CD4-positive, alpha-beta T cell treated with Interleukin-10 for 1 hour (primary cell): ENCODE measurements at places on chromosomes 2 and 18.

DNA sequence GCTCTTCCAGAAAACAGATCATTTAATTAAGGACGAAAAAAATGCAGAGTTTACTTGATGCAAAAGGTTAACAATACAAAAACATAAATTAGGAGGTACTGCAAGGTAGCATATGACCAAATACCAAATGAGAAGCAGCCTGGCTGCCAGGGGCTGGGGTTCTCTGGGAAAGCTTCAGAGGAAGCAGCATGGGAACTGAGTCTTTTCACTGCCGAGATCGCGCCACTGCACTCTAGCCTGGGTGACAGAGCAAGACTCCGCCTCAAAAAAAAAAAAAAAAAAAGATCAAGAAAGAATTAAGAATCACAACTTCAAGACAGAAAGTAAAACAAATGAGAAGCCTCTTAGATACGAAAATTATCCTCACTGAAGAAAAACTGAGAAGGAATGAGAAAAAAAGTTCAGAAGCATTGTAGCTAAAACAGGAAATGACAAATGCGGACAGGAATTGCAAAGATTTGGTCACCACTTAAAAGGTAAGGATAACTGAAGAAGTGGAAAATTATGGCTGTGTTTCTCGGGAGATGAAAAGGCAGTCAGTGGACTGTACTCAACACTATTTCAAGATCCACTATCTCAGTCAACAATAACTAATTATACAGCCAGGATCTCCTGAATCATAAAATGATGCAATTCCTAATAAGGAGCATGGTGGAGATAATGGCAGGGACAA lies 4.3 kb downstream of the SEPTIN10 start:
- DNase-seq, result no peak

DNA sequence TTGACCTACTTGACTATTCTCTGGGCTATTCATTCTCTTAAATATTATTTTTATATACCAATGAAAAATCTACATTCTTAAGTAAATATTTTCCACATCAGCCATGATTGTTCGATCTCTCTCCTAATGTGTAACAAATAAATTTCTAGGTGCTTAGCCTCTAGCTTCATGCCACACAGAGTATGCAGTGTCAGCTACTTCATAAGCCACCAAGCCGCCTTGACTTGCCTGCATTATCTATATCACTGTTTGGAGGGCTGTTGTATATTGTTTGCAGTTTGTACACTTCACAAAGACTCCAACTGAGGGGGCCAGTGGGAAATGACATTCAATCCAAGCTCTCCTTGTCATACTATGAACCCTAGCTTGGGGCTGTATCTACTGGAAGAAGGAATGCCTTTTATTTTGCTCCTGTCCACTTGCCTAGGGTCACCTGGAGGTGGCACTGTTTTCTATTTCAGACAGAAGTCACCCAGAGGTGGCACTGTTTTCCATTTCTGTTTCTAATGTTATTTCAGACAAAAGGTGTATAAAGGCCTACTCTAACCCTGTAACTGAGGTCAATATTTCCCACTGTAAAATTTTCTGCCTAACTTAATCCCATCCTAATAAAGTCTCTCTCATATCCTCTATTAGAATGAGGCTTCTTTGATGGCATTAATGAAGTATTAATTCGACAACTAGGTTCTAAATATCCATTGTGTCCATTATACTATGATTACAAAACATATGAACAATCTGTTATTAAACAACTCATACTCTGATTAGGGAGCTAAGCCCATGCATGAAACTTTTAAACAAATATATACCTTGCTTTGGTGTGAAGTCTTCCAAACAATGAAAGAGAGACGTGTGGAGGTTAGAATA lies 36.4 kb downstream of the COL5A2 start:
- DNase-seq, result peak; percentile 66

DNA sequence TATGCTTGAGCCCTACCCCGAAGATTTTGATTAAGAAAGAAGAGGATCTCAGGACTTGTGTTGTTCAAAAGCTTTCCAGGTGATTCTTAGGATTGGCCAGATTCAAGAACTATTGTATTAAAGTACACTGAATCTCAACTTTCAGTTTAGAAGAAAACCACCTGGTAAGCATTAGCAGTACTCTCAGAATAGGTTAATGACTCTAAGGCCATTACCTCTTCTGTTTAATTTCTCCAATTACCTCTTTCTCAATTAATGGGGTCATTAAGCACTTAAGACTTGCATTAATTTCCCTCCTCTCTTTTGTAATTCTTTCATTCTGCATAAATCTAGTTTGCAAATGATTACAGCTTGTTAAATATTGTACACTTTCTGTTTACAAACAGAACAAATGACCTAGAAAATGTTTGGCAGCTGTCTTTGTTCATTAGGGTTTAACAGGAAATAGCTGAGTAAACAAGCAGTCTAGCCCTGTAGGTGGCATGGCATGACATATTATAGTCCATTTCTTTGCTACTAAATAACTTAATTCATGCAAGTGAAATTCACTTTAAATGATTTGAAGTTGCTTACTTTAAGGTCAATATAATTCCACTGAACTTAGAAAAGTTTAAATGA lies 20.4 kb upstream of the TDRD15 start:
- no peak for DNase-seq

GRCh38 chr2:124559236-124559635 lies 534.1 kb downstream of the CNTNAP5 start:
- no peak for DNase-seq

- no peak for DNase-seq
Observed at GRCh38 chr2:147639891-147640290, 204.9 kb upstream of the ACVR2A start.

GRCh38 chr2:16101196-16101595 lies 160.8 kb downstream of the MYCN start:
- DNase-seq, result no peak

GRCh38 chr2:70143314-70144150 lies 47.3 kb downstream of the C2orf42 start:
- peak; percentile 71 for DNase-seq

GRCh38 chr18:12401881-12402280 lies 5.8 kb upstream of the PRELID3A start:
- no peak for DNase-seq

GRCh38 chr2:111057045-111057444 lies 63.7 kb upstream of the BCL2L11 start:
- no peak for DNase-seq

DNA sequence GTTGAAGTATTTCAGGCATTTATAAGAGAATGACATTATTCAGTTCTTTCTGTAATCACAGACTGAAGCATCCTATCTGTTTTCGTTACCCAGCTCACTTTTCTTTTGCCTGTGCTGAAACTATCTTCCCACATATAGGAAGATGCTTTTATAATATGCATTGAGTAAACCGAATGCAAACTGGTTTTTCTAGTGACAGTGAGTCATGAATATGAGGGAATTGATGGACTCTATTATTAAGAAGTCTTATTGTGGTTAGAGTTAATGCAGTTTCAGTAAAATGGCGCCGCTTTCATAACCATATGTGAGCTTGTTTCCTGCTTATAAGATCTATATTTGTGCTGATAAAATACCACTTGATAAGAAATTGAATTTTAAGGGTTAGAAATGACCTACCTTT lies 59.2 kb downstream of the ACVR2A start:
- DNase-seq, result no peak

DNA sequence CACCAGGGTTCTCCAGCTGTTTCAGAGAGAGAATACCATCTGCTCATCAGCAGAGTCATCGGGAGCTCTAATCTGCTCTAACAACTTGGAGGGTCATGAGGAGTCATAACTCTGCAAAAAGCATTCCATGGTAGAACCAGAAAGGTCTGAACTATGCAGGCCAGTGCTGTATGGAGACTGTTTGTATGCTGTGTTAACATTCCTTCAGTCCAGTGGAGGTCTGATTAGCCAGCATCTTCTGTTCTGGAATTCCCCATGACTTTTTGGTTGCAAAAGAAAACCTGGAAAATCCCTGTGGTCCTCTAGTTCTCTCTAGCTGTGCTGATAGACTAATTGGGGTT lies 9.4 kb upstream of the ITGB6 start:
- no peak for DNase-seq

DNA sequence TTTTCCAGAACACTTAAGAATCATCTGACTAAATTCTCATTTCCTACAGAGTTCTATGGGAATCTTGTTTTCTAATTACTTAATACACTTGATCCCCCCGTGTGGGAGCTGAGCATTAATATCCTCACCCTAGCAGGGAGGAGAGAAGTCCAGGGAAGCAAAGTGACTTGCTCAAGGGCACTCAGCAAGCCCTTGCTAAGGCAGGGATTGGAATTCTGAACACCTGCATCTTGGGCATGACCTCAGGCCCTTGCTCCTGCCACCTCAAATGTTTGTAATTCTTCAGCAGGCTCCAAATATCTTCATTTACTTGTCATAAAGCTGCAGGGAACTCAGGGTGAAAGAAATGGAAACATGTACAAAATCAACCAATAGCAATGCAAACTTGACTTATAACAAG lies 162.4 kb downstream of the GPD2 start:
- no peak for DNase-seq

DNA sequence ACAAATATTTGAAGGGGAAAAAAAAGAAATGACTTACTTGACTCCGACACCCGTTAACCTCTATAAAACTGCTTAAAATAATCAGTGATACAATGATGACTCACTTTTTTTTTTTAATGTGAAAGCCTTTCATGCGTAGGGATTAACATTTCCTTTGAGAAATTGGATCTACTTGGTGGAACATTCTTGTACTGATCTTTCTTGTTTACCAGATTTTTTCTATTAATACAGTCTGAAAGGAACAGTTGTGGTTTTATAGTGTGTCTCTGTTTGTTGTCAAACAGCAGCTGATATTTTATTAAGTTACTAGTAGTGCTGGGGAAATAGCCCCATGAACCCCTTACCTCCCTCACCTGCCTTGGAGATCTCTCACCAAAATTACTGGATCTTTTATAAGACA lies 40.2 kb upstream of the NEB start:
- DNase-seq, result no peak

DNA sequence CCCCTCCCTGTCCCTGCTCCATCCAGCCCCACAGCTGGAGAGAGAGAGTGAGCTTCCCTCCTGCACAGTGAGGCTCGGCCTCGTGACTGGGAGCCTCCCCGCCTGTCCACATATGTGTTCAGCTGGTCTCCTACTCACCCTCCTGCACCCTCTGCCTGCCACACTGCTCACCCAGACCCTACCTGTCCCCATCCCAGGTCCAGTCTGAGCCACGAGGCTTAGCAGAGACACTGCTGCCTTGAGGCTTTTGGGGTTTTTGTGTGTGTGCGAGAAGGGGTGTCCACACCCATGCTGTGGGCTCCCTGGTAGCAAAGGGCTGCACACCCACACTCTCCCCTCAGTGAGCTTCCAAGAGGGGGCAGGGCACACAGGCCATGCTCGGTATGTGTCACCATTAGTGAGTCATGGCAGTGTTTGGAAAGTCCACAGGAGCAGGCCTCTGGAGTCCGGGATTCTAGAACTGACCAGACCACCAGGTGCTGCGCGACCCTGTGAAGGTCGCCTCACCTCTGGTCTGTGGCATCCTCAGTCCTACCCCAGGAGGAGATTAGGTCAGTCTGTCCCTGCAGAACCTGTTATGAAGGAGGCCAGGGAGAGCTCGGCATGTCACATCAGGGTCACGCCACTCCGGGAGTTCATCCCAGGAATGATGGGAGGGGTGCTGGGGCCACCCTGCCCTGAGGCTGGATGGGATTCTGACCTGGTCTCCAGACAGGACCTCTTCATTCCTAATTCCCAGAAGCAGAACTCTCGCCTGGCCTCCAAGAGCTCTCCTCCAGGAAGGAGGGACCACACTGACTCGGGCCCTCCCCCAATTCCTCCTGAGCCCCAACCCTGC lies 39.9 kb upstream of the SMAD7 start:
- no peak for DNase-seq

DNA sequence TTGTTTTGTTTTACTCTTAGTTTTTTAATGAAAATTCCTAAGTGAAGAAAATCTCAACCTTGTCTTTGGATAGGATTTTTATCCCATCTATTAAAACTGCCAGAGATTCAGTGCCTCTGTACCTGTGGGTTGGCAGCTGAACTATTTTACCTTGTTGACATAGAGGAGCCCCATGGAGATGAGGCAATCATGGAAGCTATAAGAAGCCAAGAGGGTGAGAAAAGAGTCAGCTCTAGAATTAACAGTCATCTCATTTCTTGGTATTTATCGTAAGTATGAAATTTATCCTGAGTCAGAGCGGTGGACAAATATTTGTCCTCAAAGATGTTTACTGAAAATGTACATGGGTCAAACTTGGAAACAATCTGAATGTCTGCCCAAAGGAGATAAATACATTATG lies 35.8 kb upstream of the PGAP1 start:
- no peak for DNase-seq

DNA sequence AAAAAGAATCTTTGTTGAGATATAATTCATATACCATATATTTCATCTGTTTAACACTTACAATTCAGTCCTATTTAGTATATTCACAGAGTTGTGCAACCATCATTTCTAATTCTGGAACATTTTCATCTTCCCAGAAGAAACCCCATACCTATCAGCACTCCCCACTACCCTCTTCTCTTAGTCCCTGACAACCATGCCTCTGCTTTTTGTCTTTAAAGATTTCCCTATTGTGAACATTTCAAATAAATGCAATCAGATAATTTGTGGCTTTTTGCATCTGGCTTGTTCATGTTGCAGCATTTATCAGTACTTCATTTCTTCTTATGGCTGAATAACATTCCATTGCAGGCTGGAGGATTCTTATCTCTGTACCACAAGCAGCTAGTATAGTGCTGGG lies 305.9 kb upstream of the MEX3C start:
- DNase-seq, result no peak

DNA sequence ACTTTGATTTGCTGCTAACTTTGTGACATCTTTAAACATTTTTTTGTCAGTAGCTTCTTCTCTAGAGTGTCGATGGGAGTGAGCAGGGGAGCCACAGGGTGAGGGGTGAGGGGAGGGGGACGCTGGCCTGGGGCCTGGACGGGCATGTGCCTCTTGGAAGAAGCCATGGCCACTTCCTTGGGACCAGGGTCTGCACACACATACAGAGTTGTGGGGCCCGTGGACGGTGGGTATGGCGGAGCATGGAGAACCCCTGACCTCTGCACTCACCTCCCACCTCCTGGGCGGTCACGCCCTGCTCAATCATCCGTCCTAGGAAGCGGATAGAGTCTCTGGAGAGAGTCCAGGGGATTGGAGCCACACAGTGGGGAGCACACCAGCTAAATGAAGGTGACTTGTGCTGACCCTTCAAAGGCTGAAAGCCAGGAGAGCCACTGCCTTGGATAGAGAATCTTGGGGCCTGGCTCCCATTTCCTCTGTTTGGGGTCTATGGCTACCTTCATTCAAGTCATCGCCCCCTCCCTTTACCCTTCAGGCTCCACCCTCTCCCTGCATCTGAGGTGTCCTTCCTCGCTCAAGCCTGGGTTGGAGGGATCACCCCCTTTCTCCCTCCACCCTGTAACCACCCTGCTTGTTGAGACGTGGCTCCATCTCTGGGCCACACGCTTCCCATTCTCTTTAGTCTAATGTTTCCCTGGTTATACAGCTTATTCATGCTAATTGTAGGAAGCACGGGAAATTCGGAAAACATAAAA lies 63.9 kb upstream of the HAAO start:
- no peak for DNase-seq

DNA sequence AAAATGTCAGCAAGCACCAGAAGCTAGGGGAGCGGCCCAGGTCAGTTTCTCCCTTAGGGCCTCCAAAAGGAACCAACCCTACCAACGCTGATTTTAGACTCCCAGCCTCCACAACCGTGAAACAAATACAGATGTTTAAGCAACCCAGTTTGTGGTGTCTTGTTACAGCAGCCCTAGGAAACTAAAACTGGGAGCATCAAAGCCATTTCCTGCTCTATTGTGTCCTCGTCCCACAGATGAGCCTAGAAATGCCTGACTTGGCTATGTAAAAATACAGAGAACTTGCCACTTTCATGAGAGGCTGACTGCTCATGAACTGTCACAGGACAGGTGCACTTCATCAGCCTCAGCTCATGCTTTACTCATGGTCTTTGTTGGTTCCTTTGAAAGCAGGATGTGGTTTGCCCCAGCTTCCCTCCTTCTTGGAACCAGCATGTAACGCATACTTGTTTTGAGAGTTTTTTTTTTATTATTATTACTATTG lies 97.6 kb upstream of the SLC39A10 start:
- peak; percentile 88 for DNase-seq
